ENCODE measurements at places on chromosomes 5 and 9. TPM values are rescaled to one million over a fixed set of nuclear protein-coding genes. Genes with fewer than 3 reads are reported as not detected.

The ENTREP1 gene
- total RNA-seq = 5.7 TPM

- no peak for DNase-seq
Measured at GRCh38 chr5:145887976-145888574, 15.3 kb upstream of the GRXCR2 start.

The KLF9 gene
- 38.4 TPM for total RNA-seq

The SLC45A2 gene
- total RNA-seq = 0.36 TPM

- no peak for DNase-seq
Measured at GRCh38 chr5:80738466-80738865, 83.7 kb upstream of the DHFR start.

GRCh38 chr5:112124788-112125187 is 294.3 kb downstream of the EPB41L4A start:
- DNase-seq = no peak

Data from aorta (tissue), 5 donors.